Daoy (cell line): ENCODE measurements at places on chromosomes 5 and 9. TPM values are rescaled to one million over a fixed set of nuclear protein-coding genes. Genes with fewer than 3 reads are reported as not detected.

ANKRD20A1 gene
- 0.15 and 1.3 TPM in 2 replicates for total RNA-seq

HTR1A gene
- not detected in 2 replicates for total RNA-seq

S1PR3 gene
- 13.1 and 13.7 TPM in 2 replicates for total RNA-seq

GRCh38 chr5:17189381-17190036, 27.9 kb upstream of the BASP1 start:
- DNase-seq: peak; percentile 83
